ENCODE measurements at places on chromosomes 5 and 9.

DNA sequence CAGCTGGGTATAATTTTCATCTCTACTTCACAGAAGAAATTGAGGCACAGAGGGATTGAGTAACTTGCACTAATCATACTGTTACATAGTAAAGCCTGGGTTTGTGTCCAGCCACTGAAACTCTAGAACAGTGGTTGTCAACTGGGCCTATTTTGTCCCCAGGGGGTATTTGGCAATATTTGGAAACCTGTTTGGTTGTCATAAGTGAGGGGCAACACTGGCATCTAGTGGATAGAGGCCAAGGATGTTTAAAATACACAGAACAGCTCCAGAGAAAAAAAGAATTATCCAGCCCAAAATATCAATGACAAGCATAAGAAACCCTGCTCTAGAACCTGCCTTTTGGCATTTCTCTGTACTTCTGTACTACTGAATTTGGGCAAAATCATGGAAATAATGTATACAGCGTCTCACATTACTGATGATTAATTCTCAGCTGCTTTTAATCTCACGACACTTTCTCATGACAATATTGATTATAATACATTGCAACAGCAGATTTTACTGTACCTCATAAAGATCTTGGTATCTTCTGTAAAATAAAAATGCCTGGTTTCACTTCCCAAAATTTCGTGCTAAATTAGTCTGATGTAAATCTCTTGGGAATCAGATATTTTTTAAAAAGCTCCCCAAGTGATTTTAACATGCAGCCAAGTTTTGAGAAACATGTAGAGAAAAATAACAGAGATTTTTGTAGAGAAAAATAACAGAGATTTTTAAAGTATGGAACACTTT lies 112.7 kb downstream of the RORB start:
- DNase-seq: no peak

GRCh38 chr5:155624597-155625241 lies 611.2 kb downstream of the KIF4B start:
- no peak for DNase-seq

GRCh38 chr5:168781941-168782571 lies 202.9 kb upstream of the PANK3 start:
- no peak for DNase-seq

DNA sequence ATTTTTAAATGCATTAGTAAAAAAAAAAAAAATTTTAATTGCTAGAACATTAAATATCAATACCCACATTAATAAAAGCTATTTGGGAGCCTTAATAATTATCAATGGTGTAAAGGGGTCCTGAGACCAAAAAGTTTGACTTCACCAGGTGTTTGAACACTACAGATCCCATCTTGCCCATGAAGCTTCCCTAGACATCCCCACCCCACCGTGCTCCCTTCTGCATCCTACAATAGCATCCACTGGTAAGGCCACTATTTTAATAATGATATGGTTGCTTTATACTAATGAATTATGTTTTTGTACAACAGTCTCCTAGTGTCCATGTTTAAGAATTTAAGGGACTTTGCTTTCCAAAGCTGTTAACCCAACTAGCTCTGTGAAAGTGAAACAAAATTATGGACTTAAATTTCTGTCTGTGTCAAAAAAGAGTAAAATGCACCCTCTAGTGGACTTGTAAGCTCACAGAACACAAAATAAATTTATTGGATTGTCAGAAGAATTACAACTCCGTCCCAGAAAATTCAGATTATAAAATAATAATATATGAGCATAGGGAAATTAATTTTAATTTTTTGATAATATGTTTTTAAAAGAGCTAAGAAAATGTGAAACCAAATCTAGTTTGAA lies 76.0 kb downstream of the ARL15 start:
- no peak for DNase-seq

DNA sequence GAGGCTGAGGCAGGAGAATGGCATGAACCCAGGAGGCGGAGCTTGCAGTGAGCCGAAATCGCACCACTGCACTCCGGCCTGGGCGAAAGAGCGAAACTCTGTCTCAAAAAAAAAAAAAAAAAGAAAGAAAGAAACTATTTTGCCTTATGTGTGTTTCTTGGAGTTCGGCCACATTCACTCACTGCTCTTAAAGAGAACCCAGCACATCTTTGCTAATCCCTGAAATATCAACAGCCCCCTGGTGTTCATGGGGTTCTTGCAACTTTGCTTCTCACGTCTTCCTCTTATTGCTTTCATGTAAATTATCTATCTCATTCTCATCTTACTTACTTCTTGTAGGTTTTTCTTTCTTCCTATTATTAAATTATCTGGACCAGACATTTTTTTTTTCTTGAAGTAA lies 126.3 kb upstream of the ASTN2 start:
- no peak for DNase-seq

GRCh38 chr9:110900917-110901316 lies 137.4 kb downstream of the LPAR1 start:
- DNase-seq: no peak

GRCh38 chr5:86127696-86128095 lies 490.0 kb upstream of the COX7C start:
- no peak for DNase-seq
